ENCODE measurements at places on chromosomes 5 and 9. TPM values are rescaled to one million over a fixed set of nuclear protein-coding genes. Genes with fewer than 3 reads are reported as not detected.

Gene PDGFRB
- 18.1 TPM for total RNA-seq

Gene GPRIN1
- total RNA-seq: 2.1 TPM

Gene WDR31
- 3.5 TPM for total RNA-seq

Gene ELOVL7
- 25.4 TPM for total RNA-seq

Gene KCNV2
- not detected for total RNA-seq

Gene PCDHGA7
- 0.59 TPM for total RNA-seq

Gene SPINK5
- 25.6 TPM for total RNA-seq

Gene MTX3
- 9.4 TPM for total RNA-seq

Gene IFNB1
- total RNA-seq: not detected

Gene GAPT
- 0.69 TPM for total RNA-seq

Gene IL4
- not detected for total RNA-seq

Gene PCDHB5
- 0.10 TPM for total RNA-seq

Gene SLC34A1
- not detected for total RNA-seq

Gene PCDHB13
- total RNA-seq: 1.3 TPM

Gene PCDHGC5
- total RNA-seq: 0.32 TPM

Gene ANAPC2
- 67.8 TPM for total RNA-seq

Gene SOWAHA
- total RNA-seq: 30.7 TPM

Gene GOLM1
- total RNA-seq: 337 TPM

DNA sequence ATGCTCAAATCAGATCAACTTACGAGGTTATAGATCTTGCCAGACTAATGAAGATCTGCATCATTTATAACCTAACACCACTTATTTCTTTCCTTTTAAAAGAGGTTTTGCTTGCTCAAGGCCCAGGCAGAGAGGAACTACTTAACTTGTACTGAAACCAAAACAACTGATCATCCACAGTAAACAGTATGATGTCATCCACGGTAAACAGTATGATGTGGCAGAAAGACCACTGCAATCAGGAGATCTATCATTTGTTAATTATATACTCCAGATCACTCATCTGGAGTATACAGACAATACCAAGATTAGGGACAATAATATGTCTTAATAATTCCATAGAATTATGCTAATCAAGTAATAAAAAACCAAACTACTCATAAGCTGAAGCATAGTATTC is 116.8 kb downstream of the ADAMTS6 start:
- no peak for DNase-seq

GRCh38 chr5:171593976-171594375 is 174.5 kb downstream of the FGF18 start:
- no peak for DNase-seq

GRCh38 chr5:128234928-128235641 is 151.5 kb downstream of the SLC12A2 start:
- no peak for DNase-seq

DNA sequence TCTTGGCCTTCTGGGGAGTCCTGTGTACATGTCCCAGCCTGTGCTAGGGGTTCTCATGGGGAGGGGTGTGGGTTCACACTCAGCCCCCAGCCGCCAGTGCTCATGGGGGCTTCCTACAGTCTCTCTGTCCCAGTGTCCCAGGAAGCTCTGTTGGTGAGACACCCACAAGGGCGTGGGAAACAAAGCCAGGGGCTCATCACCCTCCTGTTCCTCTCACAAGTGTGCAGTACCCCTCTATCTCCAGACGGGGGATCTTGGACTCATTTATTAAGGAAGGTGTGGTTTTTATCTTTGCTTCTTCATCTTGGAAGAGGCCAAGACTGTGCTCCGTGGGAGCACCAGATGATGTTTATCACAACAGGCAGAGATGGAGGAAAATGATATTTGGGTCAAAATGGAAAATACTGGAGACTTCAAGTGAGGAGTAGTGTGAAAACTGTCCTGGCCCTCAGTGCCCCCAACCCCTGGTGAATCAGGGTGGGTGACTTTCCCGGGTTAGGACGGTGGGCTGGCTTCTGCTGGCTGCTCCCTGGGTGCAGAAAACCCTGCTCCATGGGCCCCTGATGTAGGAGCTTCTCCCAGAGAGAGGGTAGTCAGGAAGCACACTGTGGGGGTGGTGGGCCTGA is 15.2 kb downstream of the TMEM171 start:
- no peak for DNase-seq

GRCh38 chr5:167835146-167835545 is 456.3 kb upstream of the WWC1 start:
- no peak for DNase-seq

- DNase-seq: no peak
Measured at GRCh38 chr5:145510324-145510723, 324.8 kb downstream of the PRELID2 start.

DNA sequence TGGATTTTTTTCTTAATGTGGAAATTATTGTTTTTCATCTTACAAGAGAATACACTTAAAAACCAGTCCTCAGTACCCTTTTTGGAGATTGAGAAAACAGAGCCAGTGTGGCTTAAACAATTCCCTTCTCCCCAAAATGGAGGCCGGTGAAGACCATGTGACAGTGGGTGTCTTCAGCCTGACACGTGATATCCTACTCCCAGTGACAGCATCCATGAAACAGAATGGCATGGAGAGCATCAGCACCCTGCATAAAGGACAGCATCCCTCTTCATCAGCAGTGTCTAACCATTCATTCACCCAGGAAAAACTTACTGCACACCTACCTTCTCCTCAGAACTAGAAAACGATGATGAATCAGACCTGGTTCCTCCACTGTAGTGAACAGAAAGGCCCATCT is 103.4 kb upstream of the RAI14 start:
- no peak for DNase-seq

- DNase-seq: no peak
Measured at GRCh38 chr5:2680979-2681378, 70.5 kb downstream of the IRX2 start.

- DNase-seq: no peak
Measured at GRCh38 chr9:136133191-136133958, 14.7 kb upstream of the TMEM250 start.

GRCh38 chr9:12065686-12066085 is 627.5 kb upstream of the TYRP1 start:
- no peak for DNase-seq

- DNase-seq: no peak
Measured at GRCh38 chr5:124614105-124614504, 132.3 kb downstream of the ZNF608 start.

DNA sequence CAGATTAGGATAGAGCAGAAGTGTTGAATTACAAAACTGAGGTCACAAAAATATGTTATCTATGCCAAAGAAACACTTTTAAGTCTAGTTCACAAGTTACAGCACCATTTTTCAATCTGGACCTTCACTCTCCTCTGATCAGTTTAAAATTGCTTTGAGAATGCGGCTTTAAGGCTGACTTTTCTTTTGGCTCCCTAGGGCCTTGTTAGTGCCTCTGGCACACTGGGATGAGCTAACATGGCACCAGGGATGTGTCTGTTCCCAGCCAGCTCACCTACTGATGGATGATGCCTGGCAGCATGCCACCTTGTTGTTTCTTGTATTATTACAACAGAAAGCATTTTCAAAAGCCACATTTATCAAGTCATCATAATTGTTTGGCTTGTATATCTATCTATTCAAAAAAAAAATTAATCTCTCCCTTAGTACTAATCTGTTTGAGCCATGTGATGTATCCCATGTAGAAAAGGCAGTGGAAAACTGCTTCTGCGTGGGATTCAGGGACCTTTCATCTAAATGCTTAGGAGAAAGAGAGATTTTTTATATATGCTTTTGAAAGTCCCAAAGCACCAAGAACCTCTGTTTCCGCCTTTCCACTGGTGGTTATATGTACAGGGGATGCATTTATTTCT is 46.6 kb downstream of the ADAMTSL1 start:
- no peak for DNase-seq

DNA sequence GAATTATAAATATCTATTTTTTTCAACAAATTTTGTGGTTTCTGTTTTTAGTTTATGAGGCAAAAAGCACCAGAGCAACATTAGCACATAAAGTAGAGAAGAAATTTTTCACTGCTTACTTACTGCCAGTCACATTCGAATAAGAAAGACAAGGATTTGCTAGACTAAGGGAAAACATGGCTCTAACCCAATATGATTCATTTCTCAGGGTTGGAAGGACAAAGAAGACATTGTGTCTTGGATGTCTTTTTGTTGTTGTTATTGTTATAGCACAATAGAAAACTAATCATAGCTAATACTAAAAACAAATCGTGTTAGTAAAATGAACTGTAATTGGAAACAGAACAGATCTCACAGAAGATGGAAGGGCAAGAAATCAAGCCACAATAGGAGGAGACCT is 90.9 kb upstream of the SLCO6A1 start:
- no peak for DNase-seq

DNA sequence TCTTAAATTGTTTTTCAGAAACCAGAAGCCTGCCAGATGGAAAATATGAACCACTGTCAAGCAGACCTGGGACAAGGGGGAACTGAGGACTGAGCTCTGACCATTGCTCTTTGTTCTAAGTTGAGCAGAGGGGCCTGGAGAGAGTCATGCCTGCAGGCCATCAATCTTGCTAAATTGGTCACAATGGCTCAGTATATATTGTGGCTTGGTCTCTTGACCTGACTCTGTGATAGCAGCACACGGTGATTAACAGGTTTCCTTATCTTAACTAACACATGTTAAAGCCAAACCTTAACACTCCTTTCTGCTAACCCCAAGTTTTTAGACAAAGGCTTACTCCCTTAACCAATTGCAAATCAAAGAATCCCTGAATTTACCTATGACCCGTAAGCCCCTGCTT is 1281.2 kb upstream of the NUDT12 start:
- no peak for DNase-seq

DNA sequence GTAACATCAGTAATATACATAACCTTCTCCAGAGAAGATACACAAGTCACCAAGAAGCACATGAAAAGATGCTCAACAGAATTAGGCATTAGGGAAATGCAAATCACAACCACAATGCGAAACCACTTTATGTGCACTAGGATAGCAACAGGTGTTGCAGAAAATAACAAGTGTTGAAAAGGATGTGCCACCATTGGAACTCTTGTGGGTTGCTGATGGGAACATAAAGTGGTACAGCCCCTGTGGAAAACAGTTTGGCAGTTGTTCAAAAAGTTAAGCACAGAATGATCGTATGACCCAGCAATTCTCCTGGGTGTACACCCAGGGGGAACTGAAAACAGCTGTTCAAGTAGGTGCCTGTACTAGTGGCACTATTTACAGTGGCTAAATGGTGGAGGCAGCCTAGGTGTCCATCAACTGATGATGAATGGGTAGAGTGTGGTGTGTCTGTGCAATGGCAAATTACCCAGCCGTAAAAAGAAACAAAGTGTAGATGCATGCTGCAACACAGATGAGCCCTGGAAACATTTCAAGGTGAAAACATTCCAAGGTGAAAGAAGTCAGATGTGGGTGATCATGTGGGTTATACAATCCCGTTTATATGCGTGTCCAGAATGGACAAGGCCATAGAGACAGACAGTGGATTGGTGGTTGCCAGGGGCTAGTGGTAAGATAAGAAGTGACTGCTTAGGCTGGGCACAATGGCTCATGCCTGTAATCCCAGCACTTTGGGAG is 27.2 kb downstream of the CCDC69 start:
- no peak for DNase-seq

- DNase-seq: no peak
Measured at GRCh38 chr5:99795031-99795430, 740.1 kb upstream of the FAM174A start.

GRCh38 chr9:134138292-134138691 is 2.4 kb downstream of the WDR5 start:
- DNase-seq: no peak

GRCh38 chr9:89436963-89437625 is 60.8 kb downstream of the SEMA4D start:
- DNase-seq: peak; percentile 79

DNA sequence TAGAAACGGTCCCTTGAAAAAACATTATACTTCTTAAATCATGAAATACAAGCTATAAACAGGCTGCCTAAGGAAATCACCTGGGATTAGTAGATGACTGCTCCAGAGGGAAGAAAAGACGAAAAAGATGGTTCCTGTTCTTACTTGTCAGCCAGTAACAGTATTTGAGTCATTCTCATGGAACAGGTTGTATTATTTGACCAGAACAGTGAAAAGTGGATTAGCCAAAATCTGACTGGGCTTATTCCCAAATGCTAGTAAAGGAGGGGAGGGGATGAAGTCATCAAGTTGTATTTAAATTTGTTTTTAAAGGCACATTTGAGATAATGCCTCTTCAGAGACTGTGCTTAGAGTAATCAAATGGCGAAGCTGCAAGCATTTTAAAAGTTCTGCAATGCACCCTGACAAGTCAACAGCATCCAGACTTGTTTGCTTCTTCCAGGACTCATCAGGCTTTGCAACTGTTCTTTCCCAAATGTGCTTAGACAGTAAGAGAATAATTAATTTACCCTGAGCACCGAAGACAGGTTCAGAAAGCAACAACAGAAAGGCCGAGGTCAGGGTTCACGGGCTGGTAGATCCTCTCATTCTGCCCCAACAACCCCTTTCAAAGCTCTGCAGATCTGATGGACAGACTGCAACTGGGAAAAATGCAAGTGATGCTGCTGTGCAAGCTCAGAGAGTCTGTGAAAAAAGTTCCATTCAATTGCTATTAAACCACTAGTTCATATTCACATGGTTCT is 800.6 kb downstream of the KCTD16 start:
- no peak for DNase-seq

- DNase-seq: no peak
Measured at GRCh38 chr5:54669285-54669684, 151.7 kb downstream of the SNX18 start.

GRCh38 chr9:4502444-4502843 is 12.2 kb downstream of the SLC1A1 start:
- DNase-seq: no peak

Measured in colonic mucosa (tissue), 4 donors.